ENCODE measurements at places on chromosomes 16 and 17.

- DNase-seq, result no peak
Measured at GRCh38 chr17:82754297-82755208, 2.7 kb downstream of the TBCD start.

- no peak for DNase-seq
Measured at GRCh38 chr16:30443631-30444030, 2.0 kb downstream of the SEPHS2 start.

GRCh38 chr17:47888293-47888692 lies 7.7 kb upstream of the SP2 start:
- no peak for DNase-seq

- no peak for DNase-seq
Measured at GRCh38 chr16:8044796-8045195, 545.5 kb downstream of the TMEM114 start.

DNA sequence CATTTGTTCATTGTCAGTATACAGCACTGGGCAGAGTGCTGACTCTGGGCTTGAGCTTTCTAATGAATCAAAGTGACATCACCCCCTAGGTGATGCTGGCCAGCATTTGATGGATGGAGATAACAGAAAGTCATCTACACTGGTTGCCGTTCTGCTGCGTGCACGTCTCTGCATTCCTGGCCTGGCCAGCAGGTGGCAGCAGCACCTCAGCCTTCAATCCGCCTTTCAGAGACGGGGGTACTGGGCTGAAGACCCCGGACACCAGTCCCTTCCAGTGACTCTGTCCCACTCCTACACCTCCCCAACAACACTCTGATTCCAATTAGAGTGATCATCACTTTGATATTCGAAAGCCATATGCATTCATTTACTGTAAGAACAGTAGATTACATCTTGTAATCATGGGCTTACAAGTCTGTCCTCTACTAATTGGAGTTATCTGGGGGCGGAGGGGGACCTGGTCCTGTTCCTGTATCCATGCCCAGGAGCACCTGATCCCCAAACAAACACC lies 6.0 kb downstream of the CPSF4L start:
- DNase-seq, result no peak

DNA sequence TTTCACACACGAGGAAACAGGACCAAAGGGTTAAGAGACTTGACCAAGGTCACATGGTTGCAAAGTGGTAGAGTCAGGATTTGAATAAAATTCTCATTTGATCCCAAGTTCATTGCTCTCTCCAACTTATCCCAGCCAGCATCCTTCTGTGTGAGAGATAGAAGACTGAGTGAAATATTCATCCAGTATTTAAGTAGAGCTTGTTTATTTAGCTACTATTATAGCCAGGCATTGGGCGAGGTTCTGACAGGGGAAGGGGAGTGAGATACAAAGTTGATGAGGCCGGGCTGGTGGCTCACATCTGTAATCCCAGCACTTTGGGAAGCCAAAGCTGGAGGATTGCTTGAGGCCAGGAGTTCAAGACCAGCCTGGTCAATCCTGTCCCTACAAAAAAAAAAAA lies 4.4 kb downstream of the ITGAL start:
- no peak for DNase-seq

All from cortex of kidney (tissue), 1 donor.